ENCODE measurements at places on chromosomes 16 and 17.

GRCh38 chr16:56894331-56894917 lies 29.4 kb downstream of the SLC12A3 start:
- no peak for DNase-seq

DNA sequence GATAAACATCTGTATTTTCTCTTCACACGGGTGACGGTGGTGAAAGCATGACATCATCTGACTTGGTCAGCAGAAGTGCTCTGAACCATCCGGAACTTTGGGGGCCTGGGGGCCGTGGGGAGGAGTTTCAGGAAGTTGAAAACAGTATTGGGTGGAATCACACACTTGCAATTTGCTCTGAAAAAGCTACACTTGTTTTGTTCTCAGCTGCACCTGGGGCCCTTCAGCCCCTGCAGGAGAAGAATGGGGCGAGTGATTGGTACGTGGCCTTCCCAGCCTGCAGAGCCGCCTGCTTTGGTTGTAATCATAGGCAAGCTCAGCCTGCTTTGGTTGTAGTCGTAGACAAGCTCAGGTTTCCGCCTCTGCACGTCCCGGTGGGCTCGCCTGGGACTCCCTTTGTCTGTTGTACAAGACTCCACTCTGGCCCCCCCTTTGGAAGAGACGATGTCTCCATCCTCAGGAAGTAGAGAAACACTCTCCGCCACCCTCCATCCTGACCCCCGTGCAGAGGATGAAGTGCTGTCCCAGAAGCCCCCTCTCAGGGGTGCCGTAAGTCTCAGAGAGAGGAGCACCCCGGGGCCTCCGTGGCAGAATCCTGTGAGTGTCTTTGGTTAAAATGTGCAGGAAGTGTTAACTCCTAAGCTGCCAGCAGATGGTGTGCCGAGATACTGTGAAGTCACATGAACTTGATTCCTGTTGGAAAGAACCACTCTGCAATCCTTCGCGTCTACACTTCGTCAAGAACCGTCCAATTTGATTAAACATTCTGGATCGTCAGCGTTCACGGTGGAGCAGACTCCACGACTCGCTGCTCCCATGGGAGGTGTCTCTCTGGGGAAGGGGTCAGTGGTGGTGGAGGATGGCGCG lies 5.4 kb downstream of the BANP start:
- DNase-seq: peak; percentile 12

GRCh38 chr17:50660887-50661345 lies 26.2 kb downstream of the ABCC3 start:
- no peak for DNase-seq

DNA sequence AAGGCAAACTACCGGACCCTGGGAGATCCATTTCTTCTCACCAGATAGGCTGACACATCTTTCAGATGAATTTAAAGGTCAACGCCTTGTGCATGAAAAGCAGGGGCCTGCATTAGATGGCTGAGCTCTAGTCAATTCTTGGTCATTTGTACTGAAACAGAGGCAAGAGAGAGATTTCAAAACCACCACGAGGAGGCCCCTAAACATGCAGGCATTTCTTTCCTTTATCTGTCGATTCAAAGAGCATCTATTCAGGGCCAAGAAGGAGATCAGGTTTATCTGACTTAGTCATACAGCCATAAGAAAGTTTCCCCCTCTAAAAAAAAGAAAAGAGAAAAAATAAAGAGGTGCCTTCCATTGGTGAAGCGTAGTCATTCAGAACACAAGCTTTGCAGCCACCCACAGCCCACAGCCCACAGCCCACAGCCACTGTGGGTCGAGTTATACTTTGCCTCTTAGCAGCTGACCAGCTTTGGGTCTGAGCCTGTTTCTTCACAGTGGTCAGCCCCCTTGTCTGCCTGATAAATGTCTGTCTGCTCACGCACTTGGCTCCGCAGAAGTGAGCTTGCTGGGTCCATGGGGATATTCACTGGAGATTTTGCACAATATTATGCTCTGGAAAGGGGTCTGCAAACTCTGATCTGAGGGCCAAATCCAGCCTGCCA lies 207.5 kb downstream of the CDH13 start:
- peak; percentile 40 for DNase-seq

DNA sequence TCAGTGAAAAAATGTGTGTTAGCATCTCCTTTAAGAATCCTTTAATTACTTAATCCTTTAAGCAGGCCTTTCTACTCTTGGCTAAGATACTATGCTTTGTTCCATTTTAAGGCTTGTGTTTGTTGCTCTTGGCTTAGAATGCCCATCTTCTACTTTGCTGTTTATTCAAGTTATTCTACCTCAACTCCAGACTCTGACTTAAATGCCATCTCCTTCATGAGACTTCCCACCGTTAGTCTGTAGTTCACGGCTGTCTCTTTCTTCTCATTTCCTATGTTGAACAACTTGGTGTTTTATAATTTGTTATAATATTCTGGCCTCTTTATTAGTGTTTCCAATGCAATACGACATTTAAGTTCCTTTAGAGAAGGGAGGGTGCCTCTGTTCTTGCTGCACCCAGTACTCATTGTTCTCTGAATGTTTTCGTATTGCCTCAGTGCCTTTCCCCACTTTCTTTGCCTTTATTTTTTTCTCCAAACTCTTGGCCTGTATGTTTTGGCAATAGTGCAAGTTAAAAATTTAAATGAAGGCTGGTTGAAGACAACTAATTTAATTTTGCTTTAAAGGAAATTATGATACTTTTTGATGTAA lies 6.1 kb upstream of the KRT10 start:
- DNase-seq: no peak

- no peak for DNase-seq
Measured at GRCh38 chr17:80180192-80180591, 10.4 kb downstream of the CARD14 start.

DNA sequence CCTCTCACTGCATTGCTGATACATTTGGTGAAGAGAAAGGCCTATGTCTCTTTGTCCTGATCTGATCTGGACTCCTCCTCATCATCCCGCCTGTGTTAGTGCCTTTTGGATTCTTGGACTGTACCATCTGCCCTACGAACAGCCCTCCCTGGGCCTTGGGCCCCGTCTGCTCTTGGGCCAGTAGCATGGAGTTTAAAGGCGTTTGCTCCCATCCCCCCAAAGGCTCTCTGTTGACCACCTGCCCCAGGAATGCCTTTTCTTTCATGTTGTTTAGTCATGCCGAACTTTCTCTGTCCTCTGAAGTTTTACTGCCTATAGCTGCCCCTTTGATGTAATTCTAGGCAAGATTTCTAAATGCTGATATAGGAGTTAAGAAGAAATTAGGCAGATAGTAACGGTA lies 30.9 kb upstream of the MEAK7 start:
- no peak for DNase-seq

DNA sequence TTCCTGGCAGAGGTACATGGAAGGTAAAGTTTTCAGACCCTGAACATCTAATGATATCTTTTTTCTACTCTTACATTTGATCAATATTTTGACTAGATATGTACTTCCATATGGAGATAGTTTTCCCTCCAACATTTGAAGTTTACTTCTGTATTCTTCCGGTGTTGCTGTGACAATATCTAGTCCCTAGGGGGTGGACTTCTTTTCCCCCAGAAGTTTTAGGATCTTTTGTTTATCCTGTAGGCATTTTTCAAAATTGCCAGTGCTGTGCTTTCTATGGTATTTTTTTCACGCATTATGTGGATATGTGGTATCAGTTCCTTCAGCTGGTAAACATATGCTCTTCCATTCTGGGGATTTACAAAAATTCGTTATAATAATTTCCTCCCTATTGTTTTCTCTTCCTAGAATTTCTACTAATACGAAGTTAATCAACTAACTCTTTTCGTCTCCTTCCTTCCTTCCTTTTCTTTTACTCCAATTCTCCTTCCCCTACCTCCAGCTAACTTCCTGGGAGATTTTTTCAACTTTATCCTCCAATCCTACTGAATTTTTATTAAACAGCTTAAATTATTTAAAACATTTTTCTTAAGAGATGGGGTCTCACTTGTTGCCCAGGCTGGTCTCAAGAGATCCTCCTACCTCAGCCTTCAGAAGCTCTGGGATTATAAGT lies 26.1 kb upstream of the ZNHIT3 start:
- DNase-seq: no peak

DNA sequence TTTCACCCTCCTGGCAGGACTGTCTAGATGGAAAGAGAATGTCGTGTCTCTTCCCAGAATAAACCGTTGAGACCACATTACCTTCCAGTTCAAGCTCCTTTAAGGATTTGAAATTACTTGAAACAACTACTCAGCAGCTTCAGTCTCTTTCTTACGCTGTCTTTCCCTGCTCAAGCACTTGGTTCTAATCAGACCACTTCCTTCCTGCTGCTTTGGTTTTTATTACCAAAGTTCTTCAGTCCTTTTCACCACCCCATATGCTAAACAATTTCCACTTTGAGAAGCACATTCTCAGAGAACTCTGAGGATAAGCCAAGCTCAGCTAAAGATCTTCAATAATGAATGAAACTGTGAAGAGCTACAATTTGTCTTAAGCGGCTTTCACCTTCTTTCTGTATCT lies 105.4 kb downstream of the STX8 start:
- no peak for DNase-seq

- DNase-seq: peak; percentile 52
Measured at GRCh38 chr17:76716146-76716838, 5.5 kb upstream of the MXRA7 start.

GRCh38 chr16:31055613-31056012 lies 18.4 kb downstream of the ZNF668 start:
- DNase-seq: no peak

DNA sequence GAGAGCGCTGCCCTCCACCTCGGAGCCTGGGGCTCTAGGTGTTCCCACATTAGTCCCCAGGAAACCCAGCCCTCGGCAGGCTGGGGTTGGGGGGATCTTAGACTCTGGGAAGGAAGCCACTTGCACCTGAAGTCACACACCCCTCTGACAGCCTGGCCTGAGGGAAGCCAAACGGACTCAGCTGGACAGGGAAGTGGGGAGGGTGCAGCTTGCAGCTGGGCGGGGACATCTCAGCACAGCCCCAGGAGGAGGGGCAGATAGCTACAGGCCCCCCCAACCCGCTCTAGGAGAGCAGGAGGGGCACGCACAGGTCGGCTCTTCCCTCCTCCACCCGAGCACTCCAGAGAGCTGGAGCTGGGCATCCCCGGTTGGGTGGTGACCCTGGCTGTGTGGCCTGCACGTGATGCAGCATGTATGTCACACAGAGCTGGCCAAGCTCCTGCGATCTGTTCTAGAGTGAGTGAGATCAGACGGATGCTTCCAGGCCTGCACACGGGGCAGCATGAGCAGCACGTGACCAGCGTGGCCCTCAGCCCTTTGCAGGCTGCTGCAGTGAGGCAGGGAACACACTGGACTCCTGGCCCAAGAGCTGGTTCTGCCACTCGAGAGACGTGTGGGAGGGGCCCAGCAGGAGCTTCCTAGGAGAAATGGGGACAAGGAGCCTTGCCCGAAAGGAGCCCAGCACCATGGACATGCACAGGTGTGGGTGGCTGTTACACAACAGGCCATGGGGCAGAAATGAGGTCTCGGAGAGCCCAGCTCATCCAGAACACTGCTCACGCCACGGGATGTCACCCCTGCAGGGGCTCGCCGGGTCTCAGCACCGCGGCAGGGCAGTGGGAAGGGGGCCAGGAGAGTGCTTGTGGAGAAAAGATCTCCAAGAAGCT lies 15.4 kb downstream of the KIFC3 start:
- DNase-seq: no peak

- DNase-seq: no peak
Measured at GRCh38 chr16:19505600-19506303, 16.1 kb downstream of the GDE1 start.

- DNase-seq: no peak
Measured at GRCh38 chr17:82542439-82542838, 22.9 kb downstream of the FOXK2 start.

GRCh38 chr16:16116841-16117240 lies 106.5 kb downstream of the ABCC6 start:
- no peak for DNase-seq

GRCh38 chr16:375212-375611 lies 4.9 kb upstream of the MRPL28 start:
- no peak for DNase-seq

- no peak for DNase-seq
Measured at GRCh38 chr17:7997186-7997585, 5.2 kb upstream of the GUCY2D start.

GRCh38 chr17:19270704-19271611 lies 33.8 kb downstream of the EPN2 start:
- peak; percentile 10 for DNase-seq

DNA sequence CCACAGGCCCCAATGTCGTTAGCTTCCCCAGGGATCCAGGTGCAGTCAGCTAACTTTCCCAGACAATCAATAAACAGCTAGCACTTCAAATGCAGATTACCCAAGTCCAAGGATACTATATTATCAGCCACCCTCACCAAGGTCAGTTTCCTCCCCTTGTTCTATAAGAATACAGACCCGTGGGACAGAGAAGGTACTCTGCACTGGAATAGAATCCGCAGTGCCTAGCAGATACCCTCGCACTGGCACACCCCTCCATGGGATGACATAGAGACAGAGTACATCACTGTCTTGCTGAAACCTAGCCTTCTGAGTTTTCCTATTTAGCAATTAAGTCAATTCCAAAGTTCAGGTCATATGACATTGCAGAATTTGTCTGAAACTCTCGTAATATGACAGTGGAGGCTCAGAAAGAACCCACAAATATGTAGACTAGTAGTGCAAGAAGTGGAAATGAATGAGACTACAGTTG lies 40.0 kb upstream of the ABCA10 start:
- DNase-seq: no peak

DNA sequence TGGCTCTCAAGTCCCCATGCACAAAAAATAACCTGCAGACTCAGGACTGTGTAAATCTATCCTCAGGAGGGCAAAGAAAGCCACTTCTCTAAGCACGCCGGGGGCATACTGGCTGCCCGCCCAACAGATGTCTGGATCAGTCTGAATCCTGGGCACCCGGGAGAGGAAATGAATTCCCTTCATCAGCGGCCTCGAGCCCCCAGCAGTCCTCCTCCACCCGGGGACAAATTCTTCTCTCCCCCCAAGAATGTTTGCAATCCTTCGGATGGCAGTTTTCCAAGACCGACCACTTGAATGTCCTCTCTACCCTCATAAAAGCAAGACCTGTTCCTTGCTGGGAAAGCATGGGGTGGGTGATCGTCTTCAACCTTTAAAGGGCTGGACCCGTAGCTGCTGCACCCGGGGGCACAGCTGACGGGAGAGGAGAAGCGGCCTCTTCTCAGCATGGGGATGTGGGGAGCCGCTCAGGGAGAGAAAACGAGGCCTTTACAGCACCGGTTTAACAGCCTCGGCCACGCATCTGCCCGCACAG lies 9.4 kb upstream of the MAP2K3 start:
- peak; percentile 77 for DNase-seq

DNA sequence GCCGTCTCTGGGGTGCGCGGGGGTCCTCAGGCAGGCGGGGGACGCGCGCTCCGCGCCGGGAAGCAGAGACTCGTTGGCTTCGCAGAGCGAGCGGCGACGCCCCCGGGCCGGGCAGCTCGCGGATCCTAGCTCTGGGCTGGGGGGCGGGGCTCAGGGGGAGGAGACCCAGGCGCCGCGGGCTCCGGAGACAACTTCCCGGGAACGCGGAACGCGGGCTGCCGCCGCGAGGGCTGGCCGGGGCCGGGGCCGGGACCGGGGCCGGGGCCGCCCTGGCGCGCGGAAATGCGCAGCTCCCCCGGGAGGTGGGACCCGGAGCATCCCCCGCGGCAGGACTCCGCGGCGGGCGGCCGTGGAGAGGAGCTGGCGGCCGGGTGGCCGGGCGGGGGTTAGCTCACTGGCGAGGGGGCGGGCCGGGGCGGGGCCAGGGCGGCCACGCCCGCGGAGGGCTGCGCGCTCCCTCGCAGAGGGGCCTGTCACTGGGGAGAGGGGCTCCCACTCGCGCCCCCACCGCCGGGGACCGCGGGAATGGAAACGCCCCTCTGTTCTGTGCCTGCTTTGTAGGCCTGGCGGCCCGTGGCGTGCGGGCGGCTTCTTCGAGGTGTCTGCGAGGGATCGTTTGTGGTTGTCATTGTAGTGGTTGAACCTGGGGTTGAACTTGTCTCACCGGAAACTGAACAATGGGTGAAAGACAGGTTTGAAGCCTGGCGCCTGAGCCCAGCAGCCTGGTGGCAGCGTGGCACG lies at the start of gene GAS7:
GAS7 (minus strand) TSS at position 98 of the 741 bp plus-strand sequence.
- DNase-seq: no peak
